ENCODE measurements at places on chromosomes 5 and 9.

- DNase-seq: no peak
Observed at GRCh38 chr5:168290902-168291341, 523 bp upstream of the WWC1 start.

DNA sequence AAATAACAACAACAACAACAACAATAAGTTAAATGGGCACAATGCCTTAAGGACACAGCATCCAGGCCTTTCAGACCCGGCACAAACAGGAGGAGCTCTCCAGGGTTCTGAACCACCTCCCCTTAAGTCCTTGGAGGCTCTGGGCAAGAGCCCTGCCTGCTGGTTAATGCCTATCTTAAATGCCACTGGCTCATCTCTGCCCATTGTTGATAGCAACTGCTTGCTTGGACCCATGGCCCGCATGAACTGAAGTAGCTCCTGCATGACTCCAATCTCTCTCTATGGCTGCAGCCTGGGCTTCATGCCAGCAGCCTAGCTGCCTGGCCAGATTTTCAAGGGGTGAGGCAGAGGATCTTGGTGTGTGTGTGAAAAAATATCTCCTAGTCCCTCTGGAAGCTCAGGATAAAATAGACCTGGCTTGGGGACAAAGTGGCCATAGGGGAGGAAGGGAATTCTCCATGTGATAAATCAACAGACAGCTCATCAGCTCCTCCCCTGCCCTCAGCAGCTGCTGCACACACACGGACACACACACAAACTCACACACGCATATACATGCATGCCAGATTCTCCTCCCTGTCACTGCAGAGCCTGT lies 27.4 kb downstream of the FAM219A start:
- no peak for DNase-seq

- no peak for DNase-seq
Observed at GRCh38 chr9:130639124-130639765, 25.1 kb upstream of the PRDM12 start.

- DNase-seq: no peak
Observed at GRCh38 chr5:103800741-103801495, 238.3 kb upstream of the NUDT12 start.

GRCh38 chr5:149412783-149413476 lies 33.8 kb upstream of the IL17B start:
- no peak for DNase-seq

GRCh38 chr9:88828018-88828417 lies 163.2 kb upstream of the S1PR3 start:
- DNase-seq: no peak

GRCh38 chr9:20264896-20265295 lies 357.4 kb downstream of the MLLT3 start:
- no peak for DNase-seq

GRCh38 chr5:6686915-6687409 lies 26.3 kb upstream of the TENT4A start:
- DNase-seq: no peak

GRCh38 chr5:107889387-107889786 lies 218.7 kb upstream of the EFNA5 start:
- DNase-seq: no peak

GRCh38 chr9:100486479-100487176 lies 13.7 kb downstream of the TMEFF1 start:
- DNase-seq: no peak

- DNase-seq: no peak
Observed at GRCh38 chr5:43304525-43304924, 8.7 kb downstream of the HMGCS1 start.

DNA sequence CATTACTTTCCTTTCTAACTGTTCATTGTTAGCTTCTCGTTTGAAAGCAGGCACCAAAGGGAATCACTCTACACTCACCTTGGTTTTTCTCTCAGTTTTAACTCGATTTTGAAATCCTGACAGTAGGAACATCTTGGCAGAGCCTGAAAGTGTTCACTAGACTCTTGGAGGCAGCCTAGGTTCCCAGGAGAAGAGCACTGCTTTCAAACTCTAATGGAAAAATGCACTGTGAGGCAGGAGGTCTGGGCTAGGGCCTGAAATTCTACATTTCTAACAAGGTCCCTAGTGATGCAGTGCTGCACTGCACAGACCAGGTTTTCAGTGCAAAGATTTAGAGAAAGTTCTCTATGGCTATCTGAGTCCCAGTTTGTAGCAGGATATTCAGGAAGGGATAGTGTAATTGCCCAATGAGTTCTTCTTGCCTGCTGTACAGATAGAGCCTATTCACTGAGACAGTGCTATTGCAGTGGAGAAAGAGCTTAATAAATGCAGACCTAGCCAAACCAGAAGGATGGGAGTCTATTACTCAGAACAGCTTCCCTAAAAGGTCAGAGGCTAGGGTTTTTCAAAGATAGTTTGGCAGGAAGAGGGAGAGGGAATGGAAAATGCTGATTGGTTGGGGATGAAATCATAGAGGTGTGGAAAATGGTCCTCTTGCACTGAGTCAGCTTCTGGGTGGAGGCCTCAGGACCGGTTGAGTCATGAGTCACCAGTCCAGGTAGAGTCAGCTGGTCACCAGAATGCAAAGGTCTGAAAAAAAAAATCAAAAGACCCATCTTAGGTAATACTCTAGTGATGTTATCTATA lies 153.9 kb downstream of the GPBP1 start:
- DNase-seq: no peak

DNA sequence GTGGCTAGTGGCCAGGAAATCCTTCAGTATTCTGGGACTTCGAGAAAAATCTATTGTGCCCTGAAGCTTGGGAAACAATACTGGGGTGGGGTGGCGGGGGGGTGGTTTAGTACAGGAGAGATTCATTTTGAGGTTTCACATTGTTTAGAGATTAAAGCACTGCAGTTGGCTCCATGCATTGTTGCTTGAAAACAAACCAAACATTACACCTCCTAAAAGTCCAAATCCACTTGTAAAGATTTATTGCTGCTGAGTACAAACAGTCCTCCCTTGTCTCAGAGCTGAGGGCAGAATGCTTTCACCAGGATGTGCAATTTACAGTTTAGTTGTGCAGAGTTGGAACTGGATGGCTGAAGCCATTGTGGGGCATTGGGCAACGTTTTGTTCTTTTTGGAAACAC lies 49.4 kb downstream of the GGTA1 start:
- DNase-seq: no peak

- DNase-seq: no peak
Observed at GRCh38 chr9:114445616-114446015, 57.8 kb upstream of the AKNA start.

- DNase-seq: no peak
Observed at GRCh38 chr5:163478126-163478981, 17.9 kb downstream of the HMMR start.

GRCh38 chr5:170069512-170069911 lies 36.2 kb upstream of the FOXI1 start:
- no peak for DNase-seq

GRCh38 chr5:176650354-176650884 lies 3.1 kb downstream of the TSPAN17 start:
- DNase-seq: no peak

DNA sequence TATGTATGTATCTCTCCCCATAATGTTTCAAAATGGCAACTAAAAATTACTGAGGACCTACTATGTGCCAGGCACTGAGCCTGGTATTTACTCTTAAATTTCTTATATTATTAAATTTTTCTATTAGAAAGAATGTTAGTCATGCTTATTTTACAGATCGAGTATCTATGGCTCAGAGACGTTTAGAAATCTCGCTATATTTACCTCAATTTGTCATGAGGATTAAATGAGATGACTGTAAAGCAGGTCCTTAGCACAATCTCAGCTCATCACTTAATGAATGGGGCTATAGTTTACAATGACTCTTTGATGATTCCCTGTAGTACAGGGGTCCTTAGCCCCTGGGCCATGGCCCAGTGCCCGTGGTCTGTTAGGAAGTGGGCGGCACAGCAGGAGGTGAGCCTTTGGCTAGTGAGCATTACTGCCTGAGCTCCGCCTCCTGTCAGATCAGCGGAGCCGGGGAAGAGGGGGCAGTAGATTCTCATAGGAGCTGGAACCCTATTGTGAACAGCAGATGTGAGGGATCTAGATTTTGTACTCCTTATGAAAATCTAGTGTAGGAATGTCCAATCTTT lies 15.5 kb downstream of the ENC1 start:
- DNase-seq: no peak

DNA sequence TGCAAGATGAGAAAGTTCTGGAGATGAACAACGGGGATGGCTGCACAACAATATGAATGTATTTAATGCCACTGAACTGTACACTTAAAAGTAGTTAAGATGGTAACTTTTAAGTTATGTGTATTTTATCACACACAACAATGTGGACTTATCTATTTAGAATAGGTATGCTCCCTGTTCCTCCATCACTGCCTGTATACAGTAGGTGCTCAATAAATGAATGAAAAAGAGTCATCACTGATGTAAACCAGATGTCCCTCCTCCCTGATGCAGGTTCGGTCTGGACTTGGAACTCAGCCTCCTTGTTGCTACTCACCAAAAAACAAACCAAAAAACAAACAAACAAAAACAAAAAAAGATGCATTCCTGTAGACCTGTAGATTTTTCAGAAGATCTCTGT lies 65.9 kb upstream of the BOD1 start:
- no peak for DNase-seq

DNA sequence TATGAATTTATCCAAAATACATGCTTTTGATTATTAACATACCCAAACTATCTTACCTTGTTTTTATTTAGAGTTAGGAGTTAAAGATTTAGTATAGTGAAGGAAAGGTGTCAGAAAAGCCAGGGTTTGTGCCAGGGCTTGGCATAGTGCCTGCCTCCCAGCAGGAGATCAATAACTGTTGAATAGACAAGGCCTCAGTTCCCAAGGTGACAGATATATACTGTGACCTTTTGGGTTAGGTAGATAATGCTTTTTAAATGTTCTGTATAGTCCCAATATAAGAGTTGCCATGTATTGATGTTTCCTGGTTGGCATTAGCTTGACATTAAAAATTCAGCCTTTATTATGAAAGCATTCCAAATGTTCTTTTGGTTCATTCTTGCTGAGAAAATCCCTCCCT lies 121.8 kb downstream of the MCTP1 start:
- no peak for DNase-seq

DNA sequence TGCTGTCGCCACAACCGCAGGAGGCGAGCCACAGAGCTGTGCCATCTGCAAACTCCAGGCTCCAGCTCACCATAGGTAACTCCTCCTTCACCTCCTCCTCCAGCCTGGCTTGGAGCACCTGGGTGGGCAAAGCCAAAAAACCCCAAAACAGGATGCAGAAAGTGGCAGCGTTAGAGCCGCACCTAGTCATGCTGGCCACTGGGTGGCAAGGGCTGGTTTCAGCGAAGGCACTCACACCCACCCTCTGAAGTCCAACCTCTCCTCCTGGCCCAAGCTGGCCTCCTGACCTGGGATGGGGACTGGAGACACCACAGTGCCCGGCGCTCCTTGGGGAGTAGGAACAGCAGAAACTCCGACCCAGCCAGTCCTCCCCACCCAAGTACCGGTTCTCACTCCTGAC lies 28.7 kb upstream of the ZNF354B start:
- DNase-seq: no peak

GRCh38 chr5:11684607-11685006 lies 219.6 kb downstream of the CTNND2 start:
- no peak for DNase-seq

DNA sequence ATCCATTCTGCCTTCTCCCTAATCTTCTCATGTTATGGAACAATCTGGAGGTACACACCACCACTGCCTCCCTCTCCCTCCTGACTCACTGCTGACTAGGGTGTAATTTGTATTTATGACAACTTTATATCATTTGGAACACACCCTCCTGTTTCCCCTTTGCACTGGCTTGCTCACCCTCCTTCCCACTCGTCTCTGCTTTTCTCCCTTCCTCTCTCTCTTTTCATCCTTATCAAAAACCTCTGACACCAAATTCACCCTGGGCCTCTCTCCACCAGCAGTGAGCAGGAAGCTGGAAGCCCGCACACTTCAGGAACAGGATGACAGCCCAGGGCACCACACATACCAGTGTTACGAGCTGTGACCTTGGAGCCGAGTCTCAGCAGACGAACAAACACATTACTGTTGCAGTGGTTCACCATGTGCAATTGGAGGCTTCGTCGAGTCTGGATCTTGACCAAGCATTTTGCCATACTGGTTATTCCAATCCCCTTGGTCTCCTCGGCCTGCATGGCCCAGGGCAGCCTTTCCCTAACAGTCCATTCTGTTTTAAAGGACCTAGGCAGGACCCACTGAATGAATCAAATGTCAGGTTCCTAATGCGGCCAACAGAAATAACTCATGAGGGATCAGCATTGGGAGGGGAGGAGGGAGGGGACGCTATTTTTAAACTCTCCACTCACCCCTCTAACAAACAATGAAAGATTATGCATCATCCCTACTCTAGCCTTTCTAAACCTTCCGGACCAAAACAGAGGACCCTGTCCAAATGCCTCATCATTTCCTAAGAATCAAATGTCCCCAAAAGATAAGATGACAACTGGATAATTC lies 203.9 kb upstream of the RASEF start:
- no peak for DNase-seq

DNA sequence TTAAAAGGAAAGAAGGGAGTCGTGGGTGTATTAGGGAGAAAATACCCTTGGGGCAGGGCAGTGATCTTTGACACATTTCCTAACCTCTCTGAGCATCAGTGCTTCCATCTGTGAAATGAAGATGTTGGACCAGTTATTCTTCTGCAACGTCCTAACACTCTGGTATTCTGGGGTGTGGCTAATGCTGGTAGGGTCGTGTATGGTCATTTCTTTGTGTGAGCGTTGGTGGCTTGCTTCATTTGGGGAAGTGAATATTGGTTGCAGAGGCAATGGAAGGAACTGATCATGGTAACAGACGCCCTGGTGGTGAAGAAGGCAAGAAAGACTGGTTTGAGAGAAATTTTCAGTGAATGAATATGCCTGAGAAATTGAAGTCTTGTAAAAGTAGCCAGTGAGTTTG lies 67.9 kb upstream of the TTC23L start:
- no peak for DNase-seq
